ENCODE measurements at places on chromosomes 11 and 22.

- no peak for DNase-seq
- no peaks in the 10 kb centered on the region for H3K36me3 ChIP-seq
- H3K27ac ChIP-seq: no peak overlapping the region
- H3K27me3 ChIP-seq: no peaks in the 10 kb centered on the region
These were observed 52.6 kb downstream of the SWAP70 start for GRCh38 chr11:9716275-9717039.

DNA sequence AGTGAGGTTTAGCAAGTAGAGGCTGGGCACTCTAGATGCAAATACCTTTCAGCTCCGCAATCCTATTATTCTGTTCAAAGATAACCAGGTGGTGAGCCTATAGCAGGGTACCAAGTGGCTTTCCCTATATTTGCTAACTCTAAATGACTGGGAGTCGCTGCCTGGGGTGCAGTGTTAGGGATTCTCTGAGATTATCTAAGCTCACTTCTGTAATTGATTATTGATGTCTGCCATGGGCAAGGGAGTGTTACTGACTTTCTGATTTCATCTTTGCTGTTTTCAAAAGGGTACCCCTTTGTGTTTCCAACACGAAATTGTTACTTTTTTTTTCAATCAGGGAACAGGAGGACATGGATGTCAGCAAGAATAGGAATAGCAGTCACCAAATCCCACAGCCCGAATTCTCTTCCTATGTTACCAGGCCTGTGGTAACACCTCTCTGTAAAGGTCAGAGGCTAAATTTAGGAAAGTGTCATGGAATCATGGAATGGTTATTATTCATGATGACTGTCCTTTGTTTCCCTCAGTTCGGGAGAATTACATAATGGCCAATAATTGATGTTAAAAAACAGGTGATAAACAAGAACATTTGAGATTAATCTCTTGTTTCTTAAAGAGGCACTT lies 62.6 kb upstream of the CRYBB3 start:
- no peaks in the 10 kb centered on the region for H3K36me3 ChIP-seq
- H3K27me3 ChIP-seq: no peaks in the 10 kb centered on the region
- DNase-seq: no peak
- peak overlapping the region; percentile 43 for H3K27ac ChIP-seq
- peaks cover 2% of the 10 kb centered on the region for H3K4me1 ChIP-seq

GRCh38 chr11:68678031-68678441 lies 6.3 kb upstream of the GAL start:
- H3K36me3 ChIP-seq: no peaks in the 10 kb centered on the region
- no peak overlapping the region for H3K27ac ChIP-seq
- H3K4me3 ChIP-seq: no peak overlapping the region
- no peaks in the 10 kb centered on the region for H3K4me1 ChIP-seq

GRCh38 chr11:67120456-67120855 lies 1.4 kb downstream of the KDM2A start:
- no peaks in the 10 kb centered on the region for H3K4me1 ChIP-seq
- H3K36me3 ChIP-seq: no peaks in the 10 kb centered on the region
- H3K27me3 ChIP-seq: no peaks in the 10 kb centered on the region

- DNase-seq: peak; percentile 68
- H3K27ac ChIP-seq: peak overlapping the region; percentile 83
- no peaks in the 10 kb centered on the region for H3K4me1 ChIP-seq
- H3K4me3 ChIP-seq: peak overlapping the region; percentile 25
- H3K27me3 ChIP-seq: no peaks in the 10 kb centered on the region
- peaks cover 5% of the 10 kb centered on the region for H3K36me3 ChIP-seq
These were observed 24.2 kb upstream of the KRTAP5-6 start for GRCh38 chr11:1672613-1673350.

DNA sequence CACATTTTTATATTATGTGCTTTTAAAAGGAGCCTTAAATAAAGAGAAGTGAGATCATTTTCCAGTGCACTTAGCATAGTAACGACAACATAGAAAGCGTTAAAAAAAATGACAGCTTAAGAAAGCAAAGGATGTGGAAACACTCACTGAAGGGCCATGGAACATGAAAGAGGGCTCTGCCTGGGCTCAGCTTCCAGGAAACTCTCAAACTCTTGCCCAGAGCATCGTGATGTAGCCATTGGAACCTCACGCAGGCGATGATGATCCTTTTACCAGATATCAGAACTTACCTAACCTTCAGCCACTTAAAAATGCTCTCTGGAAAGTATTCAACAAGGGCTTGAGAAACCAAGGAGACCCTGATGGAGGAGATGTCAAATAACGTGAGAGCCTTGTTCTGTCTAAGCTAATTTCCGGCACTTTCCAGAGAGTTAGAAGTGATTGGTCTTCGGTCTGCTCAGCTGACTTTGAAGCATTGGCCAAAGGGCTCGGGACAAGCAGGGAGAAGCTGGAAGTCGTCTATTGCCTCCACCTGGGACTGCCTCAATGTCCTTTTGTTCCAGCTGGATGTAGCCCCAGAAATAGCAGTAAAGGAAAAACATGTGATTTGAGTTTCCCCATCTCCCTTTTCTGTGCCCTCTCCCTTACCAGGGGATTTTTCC lies 21.5 kb upstream of the ETS1 start:
- H3K36me3 ChIP-seq: no peaks in the 10 kb centered on the region
- DNase-seq: no peak
- H3K4me3 ChIP-seq: no peak overlapping the region
- H3K4me1 ChIP-seq: peaks cover 9% of the 10 kb centered on the region
- no peak overlapping the region for H3K27ac ChIP-seq

GRCh38 chr11:68352591-68352990 lies 40.2 kb downstream of the LRP5 start:
- H3K27me3 ChIP-seq: no peaks in the 10 kb centered on the region
- no peaks in the 10 kb centered on the region for H3K4me1 ChIP-seq
- DNase-seq: no peak
- H3K4me3 ChIP-seq: no peak overlapping the region
- H3K27ac ChIP-seq: no peak overlapping the region

- H3K27ac ChIP-seq: no peak overlapping the region
- DNase-seq: peak; percentile 99
- H3K4me1 ChIP-seq: no peaks in the 10 kb centered on the region
- no peaks in the 10 kb centered on the region for H3K36me3 ChIP-seq
These were observed 46.2 kb downstream of the IGF2 start for GRCh38 chr11:2092956-2093412.

DNA sequence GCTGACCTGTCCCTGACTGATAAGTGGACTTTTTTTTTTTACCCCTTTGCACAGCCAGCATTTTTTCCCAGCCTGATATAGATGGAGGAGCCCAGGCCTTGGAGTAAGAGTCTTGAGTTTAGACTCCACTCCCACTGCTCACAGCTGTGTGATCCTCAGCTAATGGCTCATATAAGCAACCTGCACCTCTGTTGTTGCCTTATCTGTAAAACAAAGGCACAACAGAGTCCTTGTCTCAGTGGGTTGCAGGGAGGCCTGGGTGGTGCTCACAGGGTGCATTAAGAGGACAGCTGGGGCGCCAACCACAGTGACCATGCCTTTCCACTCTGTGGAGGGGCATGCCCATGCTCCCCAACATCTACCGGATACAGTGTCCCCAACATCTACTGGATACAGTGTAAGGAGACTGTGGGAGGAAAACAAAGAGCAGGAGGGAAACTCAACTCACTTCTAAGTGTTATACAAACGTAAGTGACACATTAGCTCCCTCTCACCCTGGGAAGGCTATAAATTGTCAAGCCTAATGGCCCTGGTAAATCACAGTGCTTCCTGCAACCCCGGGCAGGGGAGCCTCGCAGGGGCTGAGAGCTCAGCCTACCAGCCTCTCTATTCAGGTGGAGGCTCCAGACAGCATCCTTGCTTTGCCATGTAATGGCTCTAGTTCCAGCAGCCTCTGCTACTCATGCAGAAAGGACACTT lies 109.5 kb downstream of the TENM4 start:
- H3K4me3 ChIP-seq: no peak overlapping the region
- H3K36me3 ChIP-seq: no peaks in the 10 kb centered on the region
- H3K27ac ChIP-seq: no peak overlapping the region
- H3K4me1 ChIP-seq: no peaks in the 10 kb centered on the region
- no peaks in the 10 kb centered on the region for H3K27me3 ChIP-seq

DNA sequence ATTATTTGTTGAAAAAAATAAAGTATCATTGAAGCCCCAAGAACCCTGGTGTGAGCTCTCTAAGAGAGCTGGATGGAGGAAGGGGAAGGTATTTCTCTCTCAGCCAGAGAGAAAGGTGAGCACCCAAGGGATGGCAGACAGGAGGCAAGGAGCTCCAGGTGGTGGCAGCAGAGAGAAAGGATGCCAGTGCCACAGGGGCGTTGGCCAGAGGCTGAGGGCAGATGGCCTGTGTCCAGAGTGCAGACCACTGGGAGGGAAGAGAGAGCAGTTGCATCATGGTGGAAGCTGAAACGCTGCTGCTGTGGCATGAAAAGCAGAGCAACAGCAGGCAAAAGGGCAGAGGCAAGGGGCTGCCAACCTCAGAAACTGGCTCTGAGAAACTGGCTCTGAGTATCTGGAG lies 8.5 kb downstream of the SPON1 start:
- no peak overlapping the region for H3K4me3 ChIP-seq
- DNase-seq: no peak
- no peaks in the 10 kb centered on the region for H3K27me3 ChIP-seq
- H3K36me3 ChIP-seq: no peaks in the 10 kb centered on the region
- no peaks in the 10 kb centered on the region for H3K4me1 ChIP-seq

- no peak for DNase-seq
- H3K36me3 ChIP-seq: no peaks in the 10 kb centered on the region
- H3K4me1 ChIP-seq: peaks cover 4% of the 10 kb centered on the region
- H3K27me3 ChIP-seq: no peaks in the 10 kb centered on the region
- no peak overlapping the region for H3K4me3 ChIP-seq
- no peak overlapping the region for H3K27ac ChIP-seq
These were observed 4.4 kb upstream of the SREBF2 start for GRCh38 chr22:41828516-41828915.

DNA sequence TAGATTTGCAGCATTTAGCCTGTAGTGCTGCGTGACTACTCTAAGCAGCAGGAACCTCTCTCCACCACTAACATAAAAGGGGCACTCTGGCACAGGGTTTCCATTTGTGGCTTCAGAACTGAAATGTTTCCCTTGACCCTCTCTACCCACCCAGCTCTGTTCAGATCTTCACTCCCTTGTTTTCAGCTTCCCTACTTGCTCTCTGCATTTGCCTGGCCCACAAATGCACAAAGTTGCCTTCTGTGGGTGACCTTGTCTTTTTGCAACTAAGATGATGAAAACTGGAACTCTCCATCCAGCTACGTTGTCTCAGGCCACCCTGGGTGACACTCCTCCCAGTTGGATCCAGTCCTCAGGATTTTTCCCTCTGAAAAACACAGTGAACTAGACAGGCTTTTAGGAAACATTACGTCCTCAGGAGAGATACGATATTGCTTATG lies 19.8 kb upstream of the PSMA1 start:
- no peaks in the 10 kb centered on the region for H3K27me3 ChIP-seq
- H3K4me3 ChIP-seq: no peak overlapping the region
- H3K36me3 ChIP-seq: no peaks in the 10 kb centered on the region
- DNase-seq: no peak

GRCh38 chr11:12526789-12527188 lies 147.4 kb upstream of the TEAD1 start:
- no peaks in the 10 kb centered on the region for H3K4me1 ChIP-seq
- H3K27me3 ChIP-seq: no peaks in the 10 kb centered on the region
- no peak overlapping the region for H3K27ac ChIP-seq
- H3K36me3 ChIP-seq: no peaks in the 10 kb centered on the region

GRCh38 chr11:133156986-133157745 lies 375.1 kb downstream of the OPCML start:
- no peak for DNase-seq
- no peaks in the 10 kb centered on the region for H3K4me1 ChIP-seq
- H3K4me3 ChIP-seq: no peak overlapping the region
- H3K36me3 ChIP-seq: no peaks in the 10 kb centered on the region
- no peak overlapping the region for H3K27ac ChIP-seq
- H3K27me3 ChIP-seq: no peaks in the 10 kb centered on the region

GRCh38 chr11:103055221-103055890 lies 36.6 kb downstream of the DCUN1D5 start:
- H3K27me3 ChIP-seq: no peaks in the 10 kb centered on the region
- no peak for DNase-seq
- no peaks in the 10 kb centered on the region for H3K36me3 ChIP-seq
- H3K4me3 ChIP-seq: no peak overlapping the region
- H3K27ac ChIP-seq: no peak overlapping the region

DNA sequence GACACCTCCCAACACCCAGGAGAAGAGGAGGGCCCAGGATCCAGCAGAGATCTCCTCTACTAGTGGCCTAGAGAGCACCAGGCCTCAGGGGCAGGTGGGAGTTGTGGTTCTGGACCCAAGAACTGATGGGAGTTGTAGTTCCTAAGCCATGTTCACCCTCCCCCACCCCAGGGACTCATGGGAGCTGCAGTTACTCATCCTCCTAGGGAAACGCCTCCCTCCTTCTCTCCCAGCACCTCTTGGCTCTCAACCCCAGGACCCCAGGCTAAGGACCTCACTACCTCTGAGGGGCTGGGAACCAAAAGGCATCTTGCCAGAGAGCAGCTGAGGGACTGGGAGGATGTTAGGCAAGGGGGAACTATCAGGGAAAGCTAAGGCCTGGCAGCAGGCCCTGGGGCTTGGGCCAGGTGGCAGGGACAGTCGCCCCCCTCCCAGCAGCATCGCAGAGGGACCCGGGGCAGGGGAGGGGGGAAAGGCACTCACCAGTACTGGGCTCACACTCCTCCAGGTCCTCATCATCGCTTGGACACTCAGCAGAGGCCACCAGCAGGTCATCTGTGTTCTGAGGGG lies 28.9 kb downstream of the SLC22A12 start:
- DNase-seq: peak; percentile 67
- H3K27me3 ChIP-seq: no peaks in the 10 kb centered on the region
- H3K4me1 ChIP-seq: no peaks in the 10 kb centered on the region
- no peaks in the 10 kb centered on the region for H3K36me3 ChIP-seq
- H3K4me3 ChIP-seq: peak overlapping the region; percentile 49

GRCh38 chr11:108027057-108027456 lies 18.4 kb downstream of the CUL5 start:
- no peak overlapping the region for H3K27ac ChIP-seq
- no peaks in the 10 kb centered on the region for H3K27me3 ChIP-seq
- H3K4me3 ChIP-seq: no peak overlapping the region
- DNase-seq: no peak

DNA sequence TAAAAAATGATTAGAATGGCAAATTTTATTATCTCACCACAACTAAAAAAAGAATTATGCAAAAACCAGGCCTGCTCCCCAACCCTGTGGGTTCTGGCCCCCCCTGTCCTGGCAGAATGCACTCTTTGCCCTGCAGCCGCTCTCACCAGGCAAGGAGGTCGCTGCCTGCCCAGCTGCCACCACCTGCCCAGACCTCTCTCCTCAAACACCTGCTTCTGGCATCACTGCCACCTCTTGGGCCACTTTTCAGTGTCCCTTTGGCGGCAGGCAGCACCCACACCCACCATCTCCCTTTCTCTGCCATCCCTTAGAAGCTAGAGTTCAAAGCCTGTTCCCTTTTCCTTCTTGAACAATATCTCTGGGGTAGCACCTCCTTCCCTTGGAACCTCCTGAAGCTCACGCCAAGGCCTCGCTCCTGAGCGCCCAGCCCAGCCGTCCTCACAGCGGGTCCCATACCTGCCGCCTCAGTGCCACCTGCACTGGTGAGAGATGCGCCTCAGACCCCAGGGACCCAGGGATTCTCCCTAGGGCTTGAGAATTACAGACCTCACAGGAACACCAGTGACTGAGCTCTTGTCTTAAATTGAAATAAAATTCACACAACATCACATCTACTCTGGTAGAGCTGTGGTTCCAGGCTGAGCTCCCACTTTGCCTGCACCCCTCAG lies 44.6 kb downstream of the SGSM3 start:
- no peak overlapping the region for H3K27ac ChIP-seq
- no peaks in the 10 kb centered on the region for H3K4me1 ChIP-seq
- no peak overlapping the region for H3K4me3 ChIP-seq
- peaks cover 6% of the 10 kb centered on the region for H3K36me3 ChIP-seq

Measured in right lobe of liver (tissue), 6 donors.